Heart right ventricle (tissue), 16 donors: ENCODE measurements at places on chromosomes 2 and 18.

- H3K27me3 ChIP-seq: no peaks in the 10 kb centered on the region
These were observed 134.8 kb upstream of the SERPINE2 start for GRCh38 chr2:224173933-224174332.

- no peaks in the 10 kb centered on the region for H3K36me3 ChIP-seq
- H3K4me1 ChIP-seq: peaks cover 55% of the 10 kb centered on the region
- peak overlapping the region; percentile 92 for H3K4me3 ChIP-seq
- peak; percentile 38 for DNase-seq
- peak overlapping the region; percentile 95 for H3K27ac ChIP-seq
These were observed 954 bp downstream of the CCNT2 start for GRCh38 chr2:134919341-134920210.

GRCh38 chr2:61356958-61357350, 113.9 kb downstream of the USP34 start:
- H3K36me3 ChIP-seq: no peaks in the 10 kb centered on the region
- peaks cover 39% of the 10 kb centered on the region for H3K4me1 ChIP-seq
- DNase-seq: no peak
- peak overlapping the region; percentile 29 for H3K27ac ChIP-seq

DNA sequence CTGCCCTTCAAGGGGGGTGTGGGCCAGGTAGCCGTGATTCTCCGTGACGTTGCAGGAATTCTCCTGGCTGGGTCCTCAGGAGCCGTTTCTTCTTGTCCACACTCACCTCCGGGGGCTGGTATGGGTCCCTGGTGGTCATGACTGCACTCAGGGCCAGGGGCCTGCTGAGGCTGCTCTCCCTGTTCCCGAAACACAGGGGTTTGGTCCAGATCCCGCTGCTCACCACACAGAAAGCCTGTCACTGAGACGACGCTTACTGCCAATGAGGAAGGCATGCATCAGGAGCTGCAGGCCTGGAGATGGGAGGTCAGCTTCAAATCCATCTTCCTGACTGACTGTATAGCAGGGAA, 160.7 kb downstream of the RTP5 start:
- H3K4me3 ChIP-seq: no peak overlapping the region
- no peak for DNase-seq
- no peaks in the 10 kb centered on the region for H3K36me3 ChIP-seq
- H3K4me1 ChIP-seq: no peaks in the 10 kb centered on the region

- H3K27me3 ChIP-seq: no peaks in the 10 kb centered on the region
- H3K4me1 ChIP-seq: no peaks in the 10 kb centered on the region
- H3K4me3 ChIP-seq: no peak overlapping the region
- no peak overlapping the region for H3K27ac ChIP-seq
- DNase-seq: no peak
- H3K36me3 ChIP-seq: no peaks in the 10 kb centered on the region
These were observed 20.8 kb downstream of the FAM171B start for GRCh38 chr2:186714611-186715010.

DNA sequence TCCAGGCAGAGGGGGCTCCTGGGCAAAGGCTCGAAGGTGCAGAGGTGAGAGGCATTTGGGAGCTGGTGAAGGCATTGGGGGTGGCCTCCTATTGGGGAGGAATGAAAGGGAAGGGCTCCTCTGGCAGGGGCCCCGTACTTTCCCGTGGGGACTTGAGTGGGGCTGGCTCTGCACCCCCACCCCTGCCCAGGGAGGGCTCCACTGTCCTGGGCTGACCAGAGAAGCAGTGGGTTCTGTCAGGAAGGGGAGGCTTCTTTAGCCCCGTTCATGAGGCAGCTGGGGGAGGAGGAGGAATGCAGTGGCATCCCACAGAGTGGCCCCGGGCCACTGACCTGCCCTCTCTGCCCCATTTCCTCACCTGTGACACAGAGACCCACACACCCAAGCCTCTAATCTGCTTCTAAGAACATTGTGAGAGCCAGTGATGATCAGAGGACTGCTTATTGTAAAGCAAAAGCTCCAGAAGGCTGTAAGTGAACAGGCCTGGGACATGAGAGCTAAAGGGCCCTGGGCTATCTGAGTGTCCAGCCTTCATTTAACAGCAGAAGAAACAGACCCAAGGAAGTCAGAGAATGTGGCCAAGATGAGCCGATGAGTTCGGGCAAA, 38.6 kb upstream of the GPAT2 start:
- no peaks in the 10 kb centered on the region for H3K27me3 ChIP-seq
- DNase-seq: no peak
- H3K4me1 ChIP-seq: no peaks in the 10 kb centered on the region
- H3K27ac ChIP-seq: no peak overlapping the region

DNA sequence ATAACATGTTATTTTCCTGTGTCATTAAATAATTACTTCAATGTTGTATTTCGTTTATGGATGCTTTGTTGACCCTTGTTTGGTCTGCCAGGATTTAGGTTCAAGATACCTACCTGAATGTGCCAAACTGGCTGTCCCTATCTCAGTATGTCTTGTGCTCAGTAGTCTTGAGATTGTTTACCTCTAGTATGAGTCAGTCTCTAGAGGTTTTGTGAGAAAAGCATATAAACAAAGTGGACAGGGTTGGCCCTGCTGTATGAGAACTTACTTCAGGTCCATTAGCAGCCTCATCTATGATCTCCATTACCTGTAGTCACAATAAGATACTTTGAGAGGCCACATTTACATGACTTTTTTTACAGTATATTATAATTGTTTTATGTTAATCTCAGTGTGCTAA, 17.8 kb downstream of the DDX18 start:
- DNase-seq: no peak
- no peak overlapping the region for H3K4me3 ChIP-seq
- H3K27ac ChIP-seq: no peak overlapping the region
- no peaks in the 10 kb centered on the region for H3K27me3 ChIP-seq
- H3K36me3 ChIP-seq: no peaks in the 10 kb centered on the region
